ENCODE measurements at places on chromosomes 1 and 21. TPM values are rescaled to one million over a fixed set of nuclear protein-coding genes. Genes with fewer than 3 reads are reported as not detected.

CDC42BPA gene
- 77.8 TPM for total RNA-seq

TNFSF4 gene
- 1.1 TPM for total RNA-seq

MYBPH gene
- total RNA-seq: 0.29 TPM

NBPF11 gene
- total RNA-seq: 8.8 TPM

DCST1 gene
- not detected for total RNA-seq

OPRD1 gene
- not detected for total RNA-seq

SHC1 gene
- 230 TPM for total RNA-seq

PARP1 gene
- 51.0 TPM for total RNA-seq

CFAP126 gene
- not detected for total RNA-seq

EXO1 gene
- 6.2 TPM for total RNA-seq

LDLRAP1 gene
- total RNA-seq: 22.1 TPM

- DNase-seq: peak; percentile 75
Observed at GRCh38 chr1:54567961-54568360, 19.9 kb downstream of the ACOT11 start.

DNA sequence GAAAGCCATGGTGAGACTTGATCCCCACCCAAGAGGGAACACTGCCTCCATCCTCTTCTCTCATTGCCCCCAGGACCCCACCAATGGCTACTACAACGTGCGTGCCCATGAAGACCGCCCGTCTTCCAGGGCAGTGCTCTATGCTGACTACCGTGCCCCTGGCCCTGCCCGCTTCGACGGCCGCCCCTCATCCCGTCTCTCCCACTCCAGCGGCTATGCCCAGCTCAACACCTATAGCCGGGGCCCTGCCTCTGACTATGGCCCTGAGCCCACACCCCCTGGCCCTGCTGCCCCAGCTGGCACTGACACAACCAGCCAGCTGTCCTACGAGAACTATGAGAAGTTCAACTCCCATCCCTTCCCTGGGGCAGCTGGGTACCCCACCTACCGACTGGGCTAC is 86.1 kb upstream of the CD1D start:
- DNase-seq: peak; percentile 44

- no peak for DNase-seq
Observed at GRCh38 chr1:199794105-199794863, 233.2 kb upstream of the NR5A2 start.

- DNase-seq: no peak
Observed at GRCh38 chr1:150012611-150013010, 2.1 kb upstream of the OTUD7B start.

DNA sequence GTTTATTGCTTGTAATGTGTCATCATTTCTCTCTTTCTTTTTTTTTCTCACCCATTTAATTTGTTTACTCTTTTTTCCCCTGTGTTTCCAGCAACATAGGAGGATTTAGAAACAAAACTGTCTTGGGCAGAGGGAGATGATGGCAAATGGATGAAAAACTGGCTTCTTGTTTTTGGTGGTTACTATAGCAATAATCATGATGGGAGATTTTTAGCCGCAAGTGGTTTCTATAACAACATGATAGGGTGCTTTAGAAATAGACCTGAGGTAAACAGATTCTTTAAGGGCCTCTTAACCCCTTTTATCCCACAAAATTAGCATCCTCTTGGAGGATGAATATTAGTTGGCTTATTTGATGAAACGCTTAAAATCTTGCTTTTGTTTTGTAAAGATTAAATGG is 51.6 kb downstream of the CRB1 start:
- DNase-seq: no peak

- no peak for DNase-seq
Observed at GRCh38 chr21:38286739-38287471, 30.1 kb downstream of the KCNJ15 start.

- DNase-seq: peak; percentile 88
Observed at GRCh38 chr1:200670242-200671118, 773 bp upstream of the DDX59 start.

- no peak for DNase-seq
Observed at GRCh38 chr1:37362594-37363385, 111.6 kb upstream of the ZC3H12A start.

GRCh38 chr1:26121854-26122773 is 10.5 kb downstream of the PDIK1L start:
- no peak for DNase-seq

DNA sequence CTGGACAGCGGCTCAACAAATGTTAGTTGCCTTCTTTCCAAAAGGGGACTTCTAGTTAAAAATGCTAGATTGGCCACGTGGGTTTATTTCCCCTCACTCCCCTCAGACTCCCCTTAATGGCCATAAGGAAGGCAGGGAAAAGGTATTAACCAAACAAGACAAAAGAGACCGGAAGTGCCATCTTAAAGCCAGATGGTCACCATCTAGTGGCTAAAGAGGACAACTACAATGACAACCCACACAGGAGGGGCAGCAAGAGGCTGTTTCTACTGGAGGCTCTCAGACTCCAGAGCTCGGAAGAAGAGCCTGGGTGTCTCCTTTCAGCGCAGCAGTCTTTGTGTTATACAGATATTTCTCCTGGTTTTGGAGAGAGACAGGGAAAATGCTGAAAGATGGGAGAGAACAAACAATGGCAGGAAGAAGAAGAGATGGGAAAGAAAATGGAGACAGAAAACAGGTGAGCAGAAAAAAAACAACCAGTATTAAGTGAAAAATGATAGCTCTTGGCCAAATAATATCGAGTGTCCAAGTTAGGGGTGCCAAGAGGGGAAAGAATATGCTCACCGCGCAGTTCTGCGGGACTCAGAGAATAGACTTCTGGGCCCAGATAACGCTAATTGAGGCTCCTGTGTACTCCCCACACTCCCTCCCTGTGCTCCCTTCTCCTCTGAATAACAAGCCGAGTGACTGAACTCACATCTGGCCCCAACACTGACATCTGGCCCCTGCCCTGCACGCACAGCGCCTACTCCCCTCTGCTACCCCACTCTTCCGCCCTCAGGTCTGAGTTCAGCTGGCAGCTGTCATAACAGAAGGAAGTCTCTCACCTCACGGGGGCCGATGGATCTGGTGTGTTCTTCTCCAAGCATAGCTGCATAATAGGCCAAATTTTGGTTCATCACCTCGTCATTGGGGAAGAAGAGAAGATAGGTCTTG is 9.6 kb downstream of the P3H1 start:
- peak; percentile 81 for DNase-seq

- no peak for DNase-seq
Observed at GRCh38 chr1:210489491-210489890, 160.8 kb downstream of the HHAT start.

DNA sequence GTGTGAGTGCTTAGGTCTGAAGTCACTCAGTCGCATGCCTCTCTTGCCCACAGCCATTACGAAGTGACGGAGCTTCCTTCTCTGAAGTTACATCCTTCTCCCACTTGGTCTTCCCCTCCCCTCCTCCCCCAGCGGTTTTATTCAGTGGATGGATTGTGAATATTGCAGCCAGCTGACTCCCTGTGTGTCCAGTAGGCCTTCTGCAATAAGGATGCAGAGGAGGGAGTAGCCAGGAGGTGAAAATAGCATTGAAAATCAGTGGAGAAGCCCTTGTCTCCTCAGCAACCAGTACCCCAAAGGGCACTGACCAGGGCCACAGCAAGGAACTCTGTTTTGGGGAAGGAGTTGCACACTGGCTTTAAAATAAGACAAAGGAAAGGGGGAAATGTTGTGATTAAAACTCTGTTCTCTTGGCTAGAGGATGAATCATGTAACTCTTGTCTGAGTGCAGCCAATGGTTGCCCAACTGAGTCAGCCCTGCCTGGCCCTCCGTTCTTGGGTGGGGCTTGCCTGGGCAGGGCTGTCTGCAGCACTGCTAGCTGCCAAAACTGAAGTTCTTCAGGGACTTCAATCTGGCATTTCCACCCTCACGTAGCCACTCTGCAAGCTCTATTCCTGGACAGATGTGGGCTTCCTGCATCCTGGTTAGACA is 4.3 kb downstream of the S100A10 start:
- DNase-seq: peak; percentile 96

DNA sequence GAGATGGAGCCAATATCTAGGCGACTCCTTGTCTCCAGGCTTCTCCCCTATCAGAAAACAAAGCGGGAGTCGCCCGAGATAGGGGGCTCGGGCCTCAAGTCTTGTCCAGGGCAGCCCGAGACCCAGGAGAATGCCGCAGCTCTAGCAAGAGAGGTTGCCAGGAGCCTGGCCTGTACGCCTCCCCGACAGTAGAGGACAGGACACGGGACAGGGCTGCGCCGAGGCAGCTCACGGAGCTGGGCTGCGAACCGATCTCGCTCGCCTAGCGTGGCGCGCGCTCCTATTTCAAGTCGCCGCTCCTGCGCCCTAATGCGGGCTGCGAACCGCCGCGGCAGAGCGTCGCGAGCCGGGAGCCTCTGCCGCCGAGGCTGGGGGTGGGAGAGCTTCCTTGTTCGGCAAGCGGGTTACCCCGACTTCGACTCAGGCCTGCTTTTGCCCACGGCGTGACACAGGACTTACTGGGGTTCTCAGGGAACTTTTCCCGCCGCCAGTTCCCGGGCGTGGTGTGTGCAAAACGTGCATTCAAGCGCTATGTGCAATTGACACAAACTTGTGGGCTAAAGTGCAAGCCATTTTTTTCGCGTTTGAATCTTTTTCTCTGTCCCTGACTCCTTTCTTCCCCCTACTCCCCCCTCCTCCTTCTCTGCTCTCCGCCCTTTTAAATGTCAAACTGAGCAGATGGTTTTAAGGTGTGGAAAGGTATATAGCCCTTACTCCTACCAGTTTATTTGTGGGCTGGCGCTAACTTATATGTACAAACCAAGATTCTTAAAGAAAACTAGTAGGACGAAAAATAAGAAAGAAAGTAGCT is 2.4 kb upstream of the PROX1 start:
- DNase-seq: peak; percentile 84

GRCh38 chr1:52365746-52366516 is at the start of gene CC2D1B:
Gene CC2D1B (minus strand): TSS chr1:52366205. CDS start chr1:52364620, 1,585 bp downstream.
- DNase-seq: peak; percentile 99

DNA sequence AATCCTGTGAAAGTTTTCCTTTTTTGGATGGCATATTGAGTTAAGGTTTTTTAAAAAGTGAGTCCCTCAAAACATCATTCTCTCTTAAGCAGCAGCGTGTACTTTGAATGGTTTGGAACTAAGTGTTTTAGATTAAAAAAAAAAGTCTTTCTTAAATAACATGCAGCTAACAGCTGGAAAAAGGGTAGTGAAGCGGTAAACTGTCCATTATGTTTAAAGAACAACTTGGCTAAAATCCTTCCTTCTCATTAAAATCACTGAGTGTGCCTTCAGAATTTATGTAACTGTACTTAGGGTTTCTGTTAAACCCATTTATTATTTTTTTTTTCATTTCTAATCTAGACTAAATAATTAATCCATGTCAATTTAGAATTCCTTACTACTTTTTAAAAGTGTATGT is 254.2 kb upstream of the ADAMTS5 start:
- DNase-seq: no peak

DNA sequence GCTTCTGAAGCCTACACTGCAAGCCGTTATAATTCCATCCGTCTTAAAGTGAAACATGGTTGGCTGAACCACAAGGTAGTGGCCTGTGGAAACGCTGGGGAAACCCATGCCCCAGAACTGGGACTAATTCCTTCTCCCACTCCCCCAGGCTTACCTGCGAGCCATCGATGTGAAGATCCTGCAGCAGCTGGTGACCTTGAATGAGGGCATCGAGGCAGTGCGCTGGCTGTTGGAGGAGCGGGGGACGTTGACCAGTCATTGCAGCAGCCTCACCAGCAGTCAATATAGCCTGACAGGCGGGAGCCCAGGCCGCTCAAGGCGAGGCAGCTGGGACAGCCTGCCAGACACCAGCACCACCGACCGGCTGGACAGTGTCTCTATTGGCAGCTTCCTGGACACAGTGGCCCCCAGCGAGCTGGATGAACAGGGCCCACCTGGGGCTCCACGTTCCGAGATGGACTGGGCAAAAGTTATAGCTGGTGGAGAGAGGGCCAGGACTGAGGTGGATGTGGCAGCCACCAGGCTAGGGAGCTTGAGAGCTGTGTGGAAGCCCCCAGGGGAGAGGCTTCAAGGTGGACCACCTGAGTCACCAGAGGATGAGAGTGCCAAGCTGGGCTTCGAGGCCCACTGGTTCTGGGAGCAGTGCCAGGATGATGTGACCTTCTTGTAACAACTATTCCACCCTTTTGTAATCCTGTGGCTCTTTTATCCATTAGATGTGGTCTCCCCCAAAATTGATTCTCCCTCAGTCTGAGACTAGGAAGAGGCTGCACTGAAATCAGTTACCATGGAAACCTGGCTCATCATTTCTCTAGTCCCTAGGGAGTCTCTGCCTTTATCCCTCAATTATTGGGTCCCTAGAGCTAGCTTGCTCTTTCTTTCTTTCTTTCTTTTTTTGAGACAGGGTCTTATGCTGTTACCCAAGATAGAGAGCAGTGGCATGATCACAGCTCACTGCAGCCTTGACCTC is 16.7 kb downstream of the LURAP1 start:
- DNase-seq: peak; percentile 63

DNA sequence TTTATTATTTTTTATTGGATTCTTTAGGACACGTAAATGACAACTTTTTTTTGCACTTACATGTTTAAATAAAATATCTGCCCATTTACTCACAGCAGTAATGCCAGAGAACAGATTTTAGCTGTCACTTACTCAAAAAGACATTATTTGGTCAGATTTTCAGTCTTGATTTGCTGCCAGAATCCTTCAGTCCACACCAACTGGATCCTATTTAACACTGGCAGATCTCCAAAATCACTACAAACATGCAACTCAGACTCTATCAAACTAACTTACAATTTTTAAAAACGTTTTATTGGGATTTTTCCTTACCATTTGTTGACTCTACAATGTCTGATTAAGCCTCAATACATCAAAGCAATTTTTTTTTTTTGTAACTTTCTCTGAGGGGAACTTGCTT is 11.1 kb downstream of the ATP6V1G3 start:
- peak; percentile 42 for DNase-seq

- DNase-seq: peak; percentile 93
Observed at GRCh38 chr1:910881-911721, 12.6 kb upstream of the SAMD11 start.

DNA sequence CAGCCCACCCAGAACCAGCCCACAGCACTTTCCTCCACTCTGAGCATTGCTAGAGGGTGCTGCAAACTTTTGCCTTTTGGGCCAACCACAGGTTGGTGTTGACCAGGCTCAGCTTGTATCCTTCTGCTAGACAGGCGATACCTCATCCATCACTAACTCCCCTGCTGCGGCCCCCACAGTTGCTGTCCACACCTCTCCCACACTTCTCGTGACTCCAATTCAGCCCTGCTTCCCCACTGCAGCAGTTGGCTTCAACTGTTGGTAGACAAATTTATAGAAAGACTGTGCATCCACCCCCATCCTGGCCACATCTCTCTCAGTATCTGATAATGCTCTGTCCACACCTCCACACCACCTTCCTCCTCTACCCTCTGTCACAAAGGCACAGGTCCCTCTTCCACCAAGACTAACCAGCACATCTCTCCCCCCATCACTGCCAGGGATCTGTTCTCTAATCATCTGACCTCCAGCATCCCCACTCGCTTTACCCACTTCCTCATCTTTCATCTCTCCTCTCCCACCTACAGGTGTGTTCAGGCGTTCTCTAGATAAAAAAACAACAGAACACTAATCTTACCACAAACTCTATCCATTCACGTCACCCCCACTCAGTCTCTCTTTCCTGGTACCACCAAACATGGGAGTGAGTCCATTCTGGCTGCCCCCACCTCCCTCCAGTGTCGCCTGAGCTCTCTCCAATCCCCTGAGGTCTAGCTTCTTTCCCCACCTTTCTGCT is 15.8 kb upstream of the SLC25A44 start:
- no peak for DNase-seq
